AG10803 (cell line): ENCODE measurements at places on chromosomes 13 and 19.

- DNase-seq: no peak
Measured at GRCh38 chr13:93193682-93194081, 32.9 kb upstream of the GPC6 start.

- DNase-seq: peak; percentile 88
Measured at GRCh38 chr19:3459089-3459881, 21.0 kb downstream of the SMIM24 start.

- no peak for DNase-seq
Measured at GRCh38 chr19:42114412-42114811, 17.8 kb downstream of the POU2F2 start.

DNA sequence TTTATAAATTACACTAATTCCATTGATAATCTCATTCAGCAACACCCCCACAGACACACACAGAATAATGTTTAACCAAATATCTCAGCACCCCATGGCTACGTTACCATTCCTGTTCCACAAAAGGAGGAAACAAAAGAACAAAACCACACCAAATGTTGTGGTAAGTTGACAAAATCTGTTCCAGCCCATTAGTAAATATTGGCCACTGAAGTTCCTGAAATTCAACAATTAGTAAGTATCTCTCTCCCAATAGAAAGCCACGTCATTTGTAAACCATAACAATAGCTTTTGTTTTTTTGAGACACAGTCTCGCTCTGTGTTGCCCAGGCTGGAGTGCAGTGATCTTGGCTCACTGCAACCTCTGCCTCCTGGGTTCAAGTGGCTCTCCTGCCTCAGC, 2.3 kb upstream of the FCAR start:
- no peak for DNase-seq

DNA sequence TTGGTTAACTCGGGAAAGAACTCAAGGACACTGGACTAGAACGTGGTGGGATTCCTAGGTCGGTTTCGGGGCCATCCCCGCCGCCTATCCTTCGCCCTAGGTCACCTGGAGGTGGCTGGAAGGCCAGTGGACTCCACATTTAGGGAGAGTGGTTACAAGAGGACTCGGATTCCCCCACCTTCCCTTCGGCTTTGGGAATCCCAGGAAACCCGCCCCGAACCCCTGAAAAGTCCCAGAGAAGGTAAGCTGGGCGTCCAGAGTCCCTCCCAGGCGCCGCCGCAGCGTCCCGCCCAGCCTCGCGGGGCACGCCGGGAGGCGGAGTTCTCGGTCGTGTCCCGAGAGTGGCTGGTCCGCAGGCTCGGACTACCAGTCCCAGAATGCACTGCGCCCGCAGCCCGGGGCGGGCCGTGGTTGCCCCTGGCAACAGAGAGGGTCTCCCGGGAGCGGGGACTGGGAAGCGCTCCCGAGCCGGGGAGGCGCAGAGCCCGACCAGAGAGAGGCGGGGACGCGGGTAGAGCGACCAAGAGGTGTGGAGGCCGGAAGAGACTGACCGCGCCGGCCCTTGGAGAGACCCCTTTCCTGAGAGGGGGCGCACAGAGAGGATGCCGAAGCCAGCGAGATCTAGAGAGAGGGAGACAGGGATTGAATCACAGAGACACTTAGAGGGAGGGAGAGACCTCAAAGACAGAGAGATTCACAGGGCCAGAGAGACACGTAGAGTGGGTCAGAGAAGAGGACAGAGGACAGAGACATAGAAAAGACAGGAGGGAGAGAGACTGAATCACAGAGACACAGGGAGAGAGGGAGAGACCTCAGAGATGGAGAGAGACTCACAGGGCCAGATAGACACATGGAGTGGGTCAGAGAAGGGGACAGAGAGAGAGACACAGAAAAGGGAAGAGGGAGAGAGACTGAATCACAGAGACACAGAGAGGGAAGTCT, 2.6 kb upstream of the PRKCG start:
- peak; percentile 80 for DNase-seq

DNA sequence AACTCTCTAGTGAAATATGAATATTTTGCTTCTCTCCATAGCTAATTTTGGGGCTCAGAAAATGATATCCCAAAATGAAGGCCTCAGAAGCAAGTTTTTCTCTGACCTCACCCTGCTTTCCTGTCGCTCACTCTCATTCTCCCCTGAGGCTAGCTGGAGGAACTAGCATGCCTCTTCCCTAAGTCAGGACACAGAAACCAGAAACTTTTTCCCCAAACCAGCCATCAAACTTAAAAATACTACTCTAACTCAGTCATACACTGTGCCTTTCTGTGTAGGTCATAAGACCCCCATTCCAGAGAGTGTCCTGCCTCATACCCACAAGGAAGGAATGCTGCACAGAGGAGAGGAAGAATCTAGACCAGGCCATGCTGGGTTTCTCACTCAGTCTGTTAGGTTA, 329.6 kb downstream of the PCDH20 start:
- no peak for DNase-seq

GRCh38 chr19:6608940-6609339, 18.0 kb upstream of the CD70 start:
- DNase-seq: peak; percentile 15

DNA sequence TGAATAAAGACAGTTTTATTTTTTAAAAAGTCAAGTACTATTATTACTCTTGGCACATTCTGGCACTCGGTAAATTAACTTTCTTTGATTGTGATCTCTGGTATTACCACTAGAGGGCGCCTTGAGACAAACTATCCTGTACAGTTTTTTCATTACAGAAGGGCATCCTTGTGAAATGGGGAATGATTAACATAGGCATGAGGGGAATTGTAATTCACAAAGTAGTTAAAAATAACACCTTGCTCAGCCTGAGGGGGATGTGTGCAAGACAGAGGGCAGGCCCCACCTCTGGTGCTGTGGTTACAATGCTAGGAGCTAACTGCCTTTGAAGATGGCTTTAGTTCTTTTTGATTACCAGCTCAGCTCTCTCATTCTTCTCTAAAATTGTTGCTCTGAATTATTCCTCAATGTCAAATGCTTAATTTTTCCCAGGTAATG, 24.2 kb upstream of the C1QTNF9B start:
- peak; percentile 71 for DNase-seq

DNA sequence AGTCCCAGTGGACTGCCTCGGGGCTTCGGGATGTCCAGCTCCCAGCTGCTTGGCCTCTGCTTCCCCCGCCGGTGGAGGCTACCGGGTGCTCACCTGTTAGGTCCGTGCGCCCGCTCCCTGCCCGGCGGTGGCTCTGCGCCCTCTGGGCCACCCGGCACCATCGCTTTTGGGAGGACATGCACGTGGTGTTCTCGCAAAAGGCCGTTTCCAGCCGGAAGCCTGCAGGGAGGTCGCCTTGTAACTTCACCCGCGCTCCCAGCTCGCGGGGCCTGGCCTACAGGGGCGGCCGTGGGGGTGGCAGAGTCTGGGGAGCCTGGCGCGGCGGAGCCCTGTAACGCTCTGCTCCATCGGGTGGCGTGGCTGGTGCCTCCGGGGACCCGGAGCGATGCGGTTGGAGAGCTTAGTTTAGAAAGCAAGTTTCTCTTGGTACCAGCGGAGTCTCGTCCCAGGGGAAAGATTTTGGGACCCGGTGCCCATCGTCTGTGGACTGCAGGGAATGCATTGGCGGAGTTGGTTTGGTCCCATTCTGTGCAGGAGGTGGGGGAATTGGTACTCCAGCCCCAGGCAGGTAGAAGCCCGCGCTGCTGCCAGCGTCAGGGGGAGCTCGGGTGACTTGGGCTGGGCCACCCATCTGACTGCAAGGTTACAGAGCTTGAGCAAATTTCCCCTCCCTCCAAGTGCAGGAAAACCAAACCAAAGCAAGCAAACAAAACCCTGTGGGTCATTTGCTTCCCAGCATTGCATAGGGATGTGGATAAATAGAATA, 673 bp downstream of the SPATA13 start:
- DNase-seq: no peak
